Activated CD4-positive, alpha-beta T cell treated with anti-CD3 and anti-CD28 coated beads for 36 hours (primary cell): ENCODE measurements at places on chromosomes 6 and 20.

GRCh38 chr6:128855581-128856085 is 27.3 kb upstream of the LAMA2 start:
- H3K4me1 ChIP-seq = no peaks in the 10 kb centered on the region
- peaks cover 2% of the 10 kb centered on the region for H3K27me3 ChIP-seq
- H3K4me3 ChIP-seq = no peak overlapping the region

GRCh38 chr6:169977434-169978265 is 226.2 kb downstream of the ERMARD start:
- H3K27me3 ChIP-seq = no peaks in the 10 kb centered on the region
- H3K4me1 ChIP-seq = no peaks in the 10 kb centered on the region
- H3K27ac ChIP-seq = no peak overlapping the region
- H3K4me3 ChIP-seq = no peak overlapping the region
- DNase-seq = no peak

GRCh38 chr20:18686696-18687095 is 98.8 kb downstream of the DTD1 start:
- no peaks in the 10 kb centered on the region for H3K36me3 ChIP-seq
- no peaks in the 10 kb centered on the region for H3K4me1 ChIP-seq
- H3K27ac ChIP-seq = no peak overlapping the region
- DNase-seq = no peak

GRCh38 chr20:48385527-48385926 is 442.3 kb downstream of the PREX1 start:
- DNase-seq = no peak
- H3K36me3 ChIP-seq = no peaks in the 10 kb centered on the region
- H3K27me3 ChIP-seq = peaks cover 8% of the 10 kb centered on the region
